ENCODE measurements at places on chromosomes 12 and 14.

DNA sequence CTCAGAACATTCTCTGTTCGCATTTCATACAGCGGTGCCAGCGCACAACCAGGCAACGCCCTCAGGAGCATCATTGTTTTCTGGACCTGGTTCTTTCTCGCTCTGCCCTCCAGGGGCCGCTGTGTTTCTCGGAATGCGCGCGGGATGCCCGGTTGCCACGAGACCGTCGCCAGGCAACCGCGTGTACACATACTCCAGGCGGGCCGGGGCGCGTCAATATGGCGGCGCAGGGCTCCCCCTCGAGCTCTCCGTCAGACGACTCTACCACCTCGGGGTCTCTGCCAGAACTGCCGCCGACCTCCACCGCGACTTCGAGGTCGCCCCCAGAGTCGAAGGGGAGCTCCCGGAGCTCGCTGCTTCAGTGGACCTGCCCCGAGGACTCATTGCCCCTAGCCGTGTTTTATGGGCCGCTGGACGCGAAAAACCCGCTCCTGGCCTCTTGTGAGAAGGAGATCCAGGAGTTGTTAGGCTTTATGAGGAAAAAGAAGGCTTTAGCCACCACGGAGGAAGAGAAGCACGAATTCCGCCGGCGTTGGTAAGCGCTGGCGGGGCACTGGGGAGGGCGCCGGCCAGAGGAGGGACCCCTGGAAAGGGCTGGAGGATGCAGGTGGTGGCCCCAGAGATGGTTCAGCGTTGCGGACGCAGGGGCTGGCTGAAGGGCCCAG is at the start of gene CFAP54:
Gene CFAP54, plus strand, starts transcription at position 186 of the 665 bp plus-strand sequence. Its CDS starts 33 bp downstream, at position 219.
- no peaks in the 10 kb centered on the region for H3K36me3 ChIP-seq
- no peak within 1 kb of the TSS for H3K27ac ChIP-seq
- 0 out of 2 replicates have a peak, but pooled peaks cover 3% of the 10 kb centered on the region for H3K4me1 ChIP-seq
- H3K27me3 ChIP-seq, result no peaks in the 10 kb centered on the region
- peak; percentile 82 for DNase-seq

DNA sequence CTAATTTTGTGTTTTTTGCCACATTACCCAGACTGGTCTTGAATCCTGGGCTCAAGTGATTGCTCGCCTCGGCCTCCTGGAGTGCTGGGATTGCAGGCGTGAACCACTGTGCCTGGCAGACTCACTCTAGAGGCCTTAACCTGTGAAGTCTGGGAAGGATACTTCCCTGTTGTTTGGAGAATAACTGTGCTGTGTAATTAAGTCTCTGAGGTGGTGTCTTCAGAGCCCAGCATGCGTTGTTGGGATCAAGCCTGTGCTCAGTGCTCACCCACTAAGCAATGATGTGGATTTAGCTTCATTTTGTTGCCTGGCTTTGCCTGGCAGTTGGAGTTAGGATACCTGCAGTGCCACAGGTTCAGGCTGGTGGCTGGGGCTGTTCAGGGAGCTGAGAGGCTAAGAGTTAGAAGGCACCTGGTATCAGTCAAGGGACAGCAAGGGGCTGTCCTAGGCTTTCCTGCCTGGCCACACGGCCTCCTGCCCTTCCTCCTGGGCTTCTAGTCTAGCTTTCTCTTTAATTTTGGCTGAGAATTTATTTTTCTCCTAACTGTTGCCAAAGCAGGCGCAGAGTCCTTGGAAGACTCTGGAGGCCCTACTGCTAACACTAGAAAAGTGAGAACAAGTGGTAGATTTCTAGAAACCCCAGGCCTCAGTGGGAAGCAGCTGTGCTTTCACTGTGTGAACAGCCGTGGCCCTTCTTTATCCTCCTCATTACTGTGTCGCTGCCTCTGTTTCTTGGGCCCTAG is 38.5 kb downstream of the EP400 start:
- no peak for DNase-seq
- no peak overlapping the region for H3K27ac ChIP-seq
- H3K4me1 ChIP-seq, result no peaks in the 10 kb centered on the region

- no peaks in the 10 kb centered on the region for H3K27me3 ChIP-seq
- DNase-seq, result no peak
- no peaks in the 10 kb centered on the region for H3K36me3 ChIP-seq
- H3K4me3 ChIP-seq, result no peak overlapping the region
Observed at GRCh38 chr14:61203081-61203753, 77.9 kb downstream of the TMEM30B start.

DNA sequence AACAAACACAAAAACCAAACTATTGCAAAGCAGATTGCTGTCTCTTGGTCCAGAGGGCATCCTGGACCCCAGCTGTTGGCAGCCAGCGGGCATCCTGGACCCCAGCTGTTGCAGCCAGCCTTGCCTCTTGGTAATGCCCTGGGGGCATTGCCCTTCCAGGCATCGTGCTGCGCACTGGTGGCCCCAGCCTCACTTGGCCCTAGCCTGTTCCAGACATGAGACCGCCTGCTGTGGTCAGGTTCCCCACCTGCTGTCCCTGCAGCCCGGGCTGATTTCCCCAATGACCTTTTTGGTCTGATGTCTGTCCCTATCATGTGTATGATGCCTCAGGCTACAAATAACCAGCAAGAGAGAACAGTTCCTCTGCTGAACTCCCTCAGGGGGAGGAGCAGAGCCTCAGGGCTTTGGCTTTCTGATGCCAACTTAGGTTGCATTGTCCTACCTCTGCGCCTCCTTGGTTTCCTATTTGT is 20.8 kb downstream of the MLXIP start:
- no peaks in the 10 kb centered on the region for H3K36me3 ChIP-seq
- peaks cover 72% of the 10 kb centered on the region for H3K4me1 ChIP-seq
- H3K4me3 ChIP-seq, result no peak overlapping the region
- no peak for DNase-seq

- peaks cover 5% of the 10 kb centered on the region for H3K4me1 ChIP-seq
- no peaks in the 10 kb centered on the region for H3K27me3 ChIP-seq
- no peak overlapping the region for H3K27ac ChIP-seq
- peaks cover 14% of the 10 kb centered on the region for H3K36me3 ChIP-seq
Observed at GRCh38 chr14:61749264-61749663, 13.0 kb upstream of the SNAPC1 start.
